ENCODE measurements at places on chromosomes 4 and X.

DNA sequence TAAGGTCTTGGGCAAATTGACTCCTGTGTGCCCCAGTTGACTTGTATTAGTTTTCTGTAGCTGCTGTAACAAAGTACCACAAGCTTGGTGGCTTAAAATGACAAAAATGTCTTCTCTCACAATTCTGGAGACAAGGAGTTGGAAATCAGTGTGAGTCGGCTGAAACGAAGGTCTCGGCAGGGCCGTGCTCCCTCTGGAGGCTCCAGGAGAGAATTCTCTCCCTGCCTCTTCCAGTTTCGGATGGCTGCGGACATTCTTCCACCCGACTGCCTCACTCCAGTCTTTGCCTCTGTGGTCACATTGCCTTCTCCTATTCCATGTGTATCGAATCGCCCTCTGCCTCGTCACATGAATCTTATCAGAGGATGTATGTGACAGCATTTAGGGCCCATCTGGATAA, 66.0 kb upstream of the PHOX2B start:
- DNase-seq: no peak

GRCh38 chr4:6988016-6988715, 55.0 kb upstream of the TADA2B start:
- DNase-seq: no peak

DNA sequence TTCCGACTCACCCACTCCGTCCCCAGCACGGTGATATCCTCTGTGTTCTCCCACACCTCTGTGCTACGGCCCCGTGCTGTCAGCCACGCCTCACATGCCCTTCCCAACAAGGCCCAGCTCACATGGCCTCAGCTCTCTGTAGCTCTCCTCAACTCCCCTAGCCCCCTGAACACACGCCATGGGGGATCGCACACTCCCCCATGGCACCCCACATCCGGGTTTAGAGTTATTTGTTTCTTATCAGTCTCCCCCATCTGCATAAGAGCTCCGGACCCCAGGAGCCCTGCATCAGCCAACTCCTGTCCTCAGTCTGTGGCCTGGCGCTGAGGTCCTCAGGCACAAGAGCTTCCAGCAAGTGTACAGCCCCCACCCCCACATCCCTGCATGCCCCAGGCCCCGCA, 7.0 kb downstream of the C4orf50 start:
- no peak for DNase-seq

DNA sequence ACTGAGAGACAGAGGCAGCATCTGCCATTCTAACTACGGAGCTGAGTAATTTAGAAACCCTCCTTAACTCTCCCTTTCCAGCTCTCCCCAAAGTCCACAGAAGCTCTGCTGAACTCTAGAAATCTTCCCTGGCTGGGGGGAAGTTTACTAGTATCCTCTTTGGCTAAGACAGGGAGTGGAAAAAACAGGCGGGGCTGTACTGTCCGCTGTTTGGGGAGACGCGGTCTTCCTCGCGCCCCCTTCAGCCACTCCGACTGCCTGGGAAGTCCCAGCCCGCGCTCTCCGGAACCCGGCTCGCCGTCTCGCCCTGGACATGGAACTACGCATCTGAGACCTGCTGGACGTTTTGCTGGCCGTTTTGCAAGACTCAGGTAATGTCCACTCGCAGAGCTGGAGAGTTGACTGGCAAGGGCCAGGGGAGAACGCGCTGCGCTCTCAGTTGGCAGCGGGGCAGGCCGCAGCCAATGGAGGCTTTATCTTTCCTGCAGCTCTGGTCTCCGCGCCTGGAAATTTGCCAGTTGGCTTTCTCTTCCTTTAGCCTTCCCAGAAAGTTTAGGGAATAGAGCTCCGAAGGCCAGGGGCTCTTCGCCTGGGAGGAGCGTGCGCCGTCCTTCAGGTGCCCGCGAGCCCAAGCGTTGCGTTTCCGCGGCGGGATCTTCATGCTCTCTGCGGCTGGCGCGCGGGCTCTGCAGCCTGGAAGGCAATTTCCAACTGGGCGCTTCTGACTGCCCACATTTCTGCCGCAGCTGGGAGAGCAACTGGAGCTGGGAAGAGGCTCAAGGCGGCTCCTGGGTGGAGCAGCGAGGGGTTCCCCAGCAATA, 892 bp downstream of the IL1RAPL2 start:
- no peak for DNase-seq

GRCh38 chr4:681736-682451, 7.1 kb downstream of the SLC49A3 start:
- no peak for DNase-seq

- DNase-seq: no peak
These were observed 33.8 kb downstream of the DGKK start for GRCh38 chrX:50436797-50437196.
